ENCODE measurements at places on chromosomes 6 and 20.

DNA sequence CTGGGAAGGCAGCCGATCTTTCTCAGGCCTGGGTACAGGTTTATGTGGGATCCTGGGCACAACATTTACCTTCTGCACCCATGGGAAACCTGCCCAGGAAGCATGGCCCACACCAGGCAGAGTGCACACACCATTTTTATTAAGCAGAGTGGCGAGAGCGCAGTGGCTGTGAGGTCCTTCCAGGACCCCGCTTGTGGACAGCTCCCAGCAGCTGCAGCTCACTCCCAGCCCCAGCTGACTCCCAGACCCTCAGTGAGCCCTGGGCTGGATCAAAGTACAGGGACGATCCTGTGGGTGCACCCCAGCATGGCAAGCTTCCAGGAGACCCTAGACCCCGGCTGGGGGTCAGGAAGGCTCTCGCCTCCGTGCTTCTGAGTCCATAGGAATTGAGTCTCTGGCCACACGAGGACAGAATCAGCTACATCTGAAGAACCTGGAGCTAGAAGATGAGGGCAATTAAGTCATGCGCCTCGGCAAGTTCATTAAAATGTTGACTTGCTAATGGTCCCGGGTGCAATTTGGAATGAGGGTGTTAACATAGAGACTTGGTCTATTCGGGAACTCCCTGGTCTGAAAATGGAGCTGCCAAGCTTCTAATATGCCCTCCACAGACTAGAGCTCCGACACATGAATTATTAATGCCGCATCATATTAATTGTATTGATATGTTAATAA lies 65.4 kb upstream of the SLCO4A1 start:
- DNase-seq: no peak

DNA sequence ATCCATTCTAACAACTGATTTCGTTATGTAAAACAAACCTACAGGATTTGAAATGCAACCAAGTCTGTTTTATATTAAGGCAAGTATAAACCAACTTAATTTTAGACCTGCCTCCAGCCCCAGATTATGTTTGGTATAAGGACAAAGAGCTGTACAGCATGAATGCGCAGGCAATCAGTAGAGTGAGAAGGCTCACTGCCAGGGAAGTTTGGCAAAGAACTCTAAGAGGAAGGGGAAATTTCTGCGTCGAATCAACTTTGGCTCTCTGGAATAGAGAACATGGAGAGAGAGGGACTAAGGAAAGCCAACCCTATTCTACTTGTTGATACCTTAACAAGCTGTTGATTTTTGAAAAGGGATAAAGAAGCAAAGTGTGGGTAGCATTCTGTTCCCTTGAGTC lies 96.9 kb upstream of the FOXO3 start:
- DNase-seq: no peak

DNA sequence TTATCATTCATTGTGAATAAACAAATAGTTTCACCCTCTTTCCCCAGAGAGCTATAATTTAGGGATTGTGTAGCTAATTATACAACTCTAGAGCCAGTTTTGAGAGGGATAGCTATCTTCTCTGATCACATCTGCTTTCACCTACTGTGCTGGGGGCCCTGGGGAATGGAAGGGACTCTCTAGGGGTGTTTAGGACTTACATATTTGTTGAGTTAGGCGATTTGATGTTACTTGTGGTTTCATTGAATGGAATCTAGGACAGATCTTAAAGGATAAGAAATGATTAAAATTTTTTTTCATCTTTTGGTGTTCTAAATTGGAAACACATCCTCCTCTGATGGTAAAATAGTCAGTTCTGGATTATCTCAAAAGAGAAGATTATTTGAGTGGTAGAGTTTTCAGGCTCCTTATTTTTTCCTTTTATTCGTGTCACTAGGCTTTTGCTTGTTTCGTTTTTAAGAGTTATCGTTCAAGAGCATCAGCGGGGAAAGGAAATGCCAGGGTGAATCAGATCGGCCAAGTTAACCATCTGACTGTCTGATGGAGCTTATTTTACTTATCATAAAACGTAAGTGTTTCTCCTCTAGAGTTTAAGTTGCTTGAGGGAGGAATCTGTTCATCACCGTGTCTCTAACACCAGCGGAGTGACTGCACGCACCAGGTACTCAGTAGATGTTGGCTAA lies 236.7 kb downstream of the FARS2 start:
- DNase-seq: no peak

DNA sequence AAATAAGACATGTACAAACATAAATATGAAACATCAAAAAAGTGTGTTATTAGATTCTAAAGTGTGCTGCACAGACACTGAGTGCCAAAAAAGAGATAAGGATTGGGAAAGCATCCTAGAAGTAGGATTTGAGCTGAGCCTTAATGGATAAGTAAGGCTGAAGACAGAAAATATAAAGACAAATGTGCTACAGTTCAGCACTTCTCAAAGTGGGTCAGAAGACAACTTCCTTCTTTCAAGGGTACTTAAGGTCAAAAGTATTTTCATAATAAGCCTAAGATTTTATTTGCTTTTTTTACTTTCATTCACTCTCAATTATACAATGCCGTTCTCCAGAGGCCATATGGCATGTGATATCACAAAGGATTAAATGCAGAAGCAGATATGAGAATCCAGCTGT lies 16.8 kb downstream of the USP45 start:
- DNase-seq: no peak

DNA sequence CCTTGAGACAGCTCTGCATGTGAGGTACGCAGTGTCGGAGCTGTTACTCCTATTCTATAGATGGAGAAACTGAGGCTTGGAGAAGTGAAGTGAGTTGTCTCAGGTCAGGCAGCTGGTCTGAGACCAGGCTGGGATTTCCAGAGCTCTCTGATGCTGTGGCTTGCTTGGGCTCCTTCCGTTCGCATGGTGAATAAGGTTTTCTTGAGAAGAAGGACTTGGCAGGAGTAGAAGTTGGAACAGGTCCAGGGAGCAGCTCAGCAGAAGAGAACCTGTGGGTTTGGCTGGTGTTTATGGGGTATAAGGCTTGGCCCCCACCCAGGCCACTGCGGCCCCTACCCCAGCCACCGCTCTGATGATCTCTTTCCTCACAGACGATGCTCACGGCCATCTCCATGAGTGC lies 7.4 kb downstream of the SLC12A5 start:
- DNase-seq: no peak

DNA sequence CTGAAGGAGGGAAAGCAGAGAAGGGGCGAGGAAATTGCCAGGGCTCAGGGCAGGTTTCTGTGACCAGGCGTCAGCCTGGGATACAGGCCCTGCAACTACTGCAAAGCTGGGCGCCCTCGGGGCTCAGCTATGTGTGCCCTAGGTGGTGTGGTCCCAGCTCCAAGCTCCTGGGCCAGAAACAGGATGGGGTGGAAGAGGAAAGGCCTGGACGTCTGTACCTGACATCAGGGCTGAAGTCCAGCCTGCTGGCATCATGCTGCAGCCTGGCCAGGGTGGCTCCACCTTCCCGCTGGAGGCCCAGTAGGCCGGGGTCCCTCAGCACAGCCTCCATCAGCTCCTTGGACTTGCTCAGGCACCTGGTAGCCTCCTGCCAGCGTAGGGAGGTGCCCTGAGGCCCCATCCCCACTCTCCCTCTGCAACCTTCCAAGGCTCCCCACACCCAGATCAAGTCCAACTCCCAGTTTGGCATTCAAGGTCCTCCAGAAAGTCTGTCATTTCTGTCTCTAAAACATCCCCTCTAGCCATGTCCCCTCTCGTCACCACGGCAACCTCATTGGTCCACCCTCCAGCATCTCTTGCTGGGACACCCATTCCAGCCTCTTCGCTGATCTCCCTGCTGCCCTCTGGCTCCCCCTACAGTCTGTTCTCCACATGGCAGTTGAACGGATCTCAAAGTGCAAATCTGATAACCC lies 38.2 kb downstream of the KIAA1755 start:
- DNase-seq: peak; percentile 38

DNA sequence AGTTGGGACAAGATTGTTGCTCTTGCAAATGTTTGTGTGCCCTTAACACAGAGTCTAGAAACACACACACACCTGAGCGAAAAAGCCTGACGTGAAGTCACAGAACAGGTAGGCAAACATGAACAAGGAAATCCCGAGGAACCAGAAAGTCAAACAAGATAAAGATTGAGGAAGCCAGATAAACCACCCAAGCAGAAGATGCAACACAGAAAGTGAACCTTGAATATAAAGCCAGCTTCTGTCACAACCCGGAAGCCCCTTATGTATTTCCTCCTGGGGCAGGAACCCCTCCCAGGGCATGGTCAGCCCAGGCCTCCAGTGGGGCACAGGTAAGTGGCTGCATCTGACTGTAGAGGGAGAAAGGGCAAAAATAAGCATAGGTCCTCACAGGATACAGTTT lies 158.2 kb upstream of the SUPT3H start:
- DNase-seq: no peak

DNA sequence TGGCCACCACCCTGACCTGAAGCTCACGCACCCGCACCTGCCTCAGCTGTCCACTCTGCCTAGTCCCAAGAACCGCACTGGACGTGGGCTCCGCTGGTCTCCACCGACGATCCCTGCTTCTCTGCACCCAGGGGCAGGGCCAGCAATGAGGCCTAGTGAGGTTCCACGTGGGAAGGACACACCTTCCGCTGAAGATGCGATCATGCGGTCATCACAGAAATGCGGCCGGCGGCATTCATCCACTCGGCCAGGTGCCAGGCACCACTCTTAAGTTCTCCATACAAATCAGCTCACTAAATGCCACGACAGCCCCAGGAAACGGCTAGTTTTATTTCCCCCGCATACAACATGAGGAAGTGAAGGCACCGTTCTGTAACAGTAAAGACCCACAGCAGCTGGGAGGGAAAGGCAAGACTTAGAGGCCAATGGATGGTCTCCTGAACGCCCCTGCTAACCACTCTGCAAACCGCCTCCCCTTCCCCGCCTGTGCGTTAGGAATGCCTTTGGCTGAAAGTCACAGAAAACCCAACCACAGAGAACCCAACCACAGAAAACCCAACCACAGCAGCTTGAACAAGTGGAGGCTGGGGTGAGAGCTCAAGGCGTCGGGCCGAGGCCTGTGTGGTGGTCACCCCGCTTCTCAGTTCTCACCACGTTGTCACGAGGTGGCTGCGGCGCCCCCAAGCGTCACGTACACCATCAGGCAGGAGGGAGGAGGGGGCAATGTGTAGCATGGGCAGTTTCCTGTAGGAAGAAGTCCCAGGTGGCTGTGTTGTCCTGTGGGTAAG lies 204.4 kb downstream of the TAF4 start:
- no peak for DNase-seq

DNA sequence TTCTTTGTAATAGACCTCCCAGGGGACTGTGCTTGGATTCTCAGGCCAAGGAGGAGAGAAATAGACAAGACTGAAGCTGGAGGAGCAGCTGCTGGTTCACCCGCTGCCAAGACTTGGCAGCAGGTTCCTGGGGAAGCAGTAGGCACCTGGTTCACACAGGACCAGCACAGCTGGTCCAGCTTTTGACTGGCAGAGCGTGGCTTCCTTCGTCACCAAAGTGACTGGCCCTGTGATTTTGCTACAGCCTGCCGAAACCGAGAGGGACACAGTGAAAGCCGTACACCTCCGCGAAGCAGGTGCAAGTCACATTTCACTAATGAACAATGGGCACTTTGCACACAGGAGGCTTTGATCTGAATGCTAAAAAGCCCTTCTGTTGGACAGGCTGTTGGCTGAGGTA lies 199.0 kb downstream of the RNF144B start:
- no peak for DNase-seq

GRCh38 chr6:108560463-108561308 lies at the start of gene FOXO3:
Gene FOXO3, plus strand, starts transcription at chr6:108560917. Its CDS starts 292 bp downstream, at chr6:108561209.
- DNase-seq: peak; percentile 45

- DNase-seq: no peak
Measured at GRCh38 chr6:88761237-88762031, 202.0 kb downstream of the RNGTT start.

DNA sequence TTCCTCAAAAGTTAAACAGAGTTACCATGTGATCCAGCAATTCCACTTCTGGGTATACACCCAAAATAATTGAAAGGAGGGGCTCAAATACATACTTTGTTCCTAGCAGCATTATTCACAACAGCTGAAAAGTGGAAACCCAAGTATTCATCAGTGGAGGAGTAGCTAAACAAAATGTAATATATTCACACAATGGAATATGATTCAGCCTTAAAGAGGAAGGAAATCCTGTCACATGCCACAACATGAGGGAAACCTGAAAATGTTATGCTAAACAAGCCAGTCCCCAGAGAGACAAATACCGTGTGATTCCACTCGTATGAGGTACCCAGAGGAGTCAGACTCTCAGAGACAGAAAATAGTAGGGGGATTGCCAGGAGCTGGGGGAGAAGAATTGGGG lies 44.5 kb downstream of the PXDC1 start:
- no peak for DNase-seq

GRCh38 chr20:1094751-1095150 lies 23.7 kb upstream of the PSMF1 start:
- DNase-seq: no peak

DNA sequence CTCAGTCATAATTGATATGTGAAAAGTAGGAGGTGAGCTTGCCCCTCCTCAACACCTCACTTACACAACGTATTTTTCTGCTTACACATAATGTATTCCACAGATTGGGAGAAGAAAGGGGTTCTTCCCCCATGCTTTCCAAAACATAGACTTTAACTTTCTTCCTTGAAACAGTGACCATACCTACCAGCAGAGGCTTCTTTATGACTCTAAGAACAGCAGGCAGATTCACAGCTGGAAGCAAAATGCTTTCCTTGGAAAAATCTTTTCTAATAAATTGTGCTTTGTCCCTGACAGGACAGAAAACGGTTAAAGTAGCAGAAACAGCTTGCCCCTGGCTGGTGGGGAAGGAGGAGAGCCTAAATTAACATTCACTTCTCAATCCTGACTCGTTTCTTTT lies 629.1 kb upstream of the IMPG1 start:
- DNase-seq: no peak

DNA sequence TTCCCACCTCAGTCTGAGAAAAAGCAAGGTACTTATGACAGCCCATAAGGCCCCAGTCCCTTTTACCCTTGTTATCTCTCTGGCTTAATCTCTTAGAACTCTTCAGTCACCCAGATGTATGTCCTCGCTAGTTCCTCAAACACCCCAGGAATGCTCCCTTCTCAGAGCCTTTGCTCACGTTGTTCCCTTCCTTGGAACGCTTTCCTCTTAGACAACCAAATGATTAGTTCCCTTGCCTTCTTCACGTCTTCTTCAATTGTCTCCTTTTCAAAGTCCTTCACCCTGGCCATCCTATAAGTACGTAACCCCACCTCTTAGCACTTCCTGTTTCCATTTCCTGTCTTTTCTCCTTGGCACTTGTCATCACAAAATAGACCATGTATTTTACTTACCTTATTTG lies 1.1 kb upstream of the APOBEC2 start:
- DNase-seq: no peak

DNA sequence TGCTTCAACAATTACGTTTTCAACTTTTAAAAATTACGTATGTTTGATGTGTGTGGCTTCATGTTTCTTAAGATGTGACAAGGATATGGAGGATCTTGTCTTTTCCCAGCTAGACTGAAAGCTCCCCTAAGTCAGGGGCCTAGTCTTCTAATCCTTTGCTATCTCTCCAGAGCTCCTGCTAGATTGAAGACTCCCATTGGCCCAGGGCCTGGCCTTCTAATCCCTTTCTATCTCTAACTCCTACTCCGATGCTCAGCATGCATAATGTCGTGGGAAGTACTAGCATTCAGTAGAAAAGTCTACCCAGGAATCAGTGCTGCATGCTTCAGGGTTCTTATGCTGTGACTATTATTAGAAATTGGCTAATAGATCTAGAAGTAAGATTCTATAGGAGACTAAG lies 144.8 kb upstream of the SUPT3H start:
- DNase-seq: no peak

- no peak for DNase-seq
Measured at GRCh38 chr6:130239755-130240154, 17.0 kb upstream of the SAMD3 start.
